Left colon (tissue), 2 donors: ENCODE measurements at places on chromosomes 7 and 10.

DNA sequence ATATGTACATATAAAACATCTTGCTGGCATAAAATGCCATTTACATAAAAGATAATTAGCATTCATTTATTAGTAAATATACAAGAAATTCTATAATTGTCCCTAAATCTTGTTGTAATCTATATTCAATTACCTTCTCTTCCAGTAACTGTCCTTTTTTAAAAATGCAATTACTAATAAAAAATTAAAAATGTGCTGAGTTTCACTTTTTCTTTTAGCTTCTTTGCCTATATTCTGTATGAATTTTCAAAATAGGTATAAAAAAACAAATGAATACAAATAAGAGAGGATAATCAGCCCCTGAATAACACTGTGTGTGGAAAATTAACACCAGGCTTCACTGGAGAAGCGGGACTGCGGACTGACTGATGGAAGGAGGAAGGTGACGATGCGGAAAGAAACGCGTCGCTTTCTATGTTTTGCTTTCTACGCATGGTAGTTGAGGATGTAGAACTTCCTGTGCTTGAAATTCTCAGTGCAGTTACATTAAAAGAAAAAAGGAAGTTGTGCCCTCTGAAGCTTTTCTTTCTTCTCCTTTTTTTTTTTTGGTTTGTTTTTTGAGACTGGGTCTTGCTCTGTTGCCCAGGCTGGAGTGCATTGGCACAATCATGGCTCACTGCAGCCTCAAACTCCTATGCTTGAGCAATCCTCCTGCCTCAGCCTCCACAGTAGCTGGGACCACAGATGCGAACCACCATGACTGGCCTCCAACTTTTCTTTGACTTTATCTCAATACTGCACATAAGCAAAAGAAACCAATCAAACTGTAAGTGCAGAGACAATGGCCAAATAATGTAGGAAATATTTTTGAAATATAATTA, 7.4 kb upstream of the ZMYND11 start:
- DNase-seq = no peak

GRCh38 chr7:83347945-83348444, 185.3 kb upstream of the PCLO start:
- DNase-seq = no peak

DNA sequence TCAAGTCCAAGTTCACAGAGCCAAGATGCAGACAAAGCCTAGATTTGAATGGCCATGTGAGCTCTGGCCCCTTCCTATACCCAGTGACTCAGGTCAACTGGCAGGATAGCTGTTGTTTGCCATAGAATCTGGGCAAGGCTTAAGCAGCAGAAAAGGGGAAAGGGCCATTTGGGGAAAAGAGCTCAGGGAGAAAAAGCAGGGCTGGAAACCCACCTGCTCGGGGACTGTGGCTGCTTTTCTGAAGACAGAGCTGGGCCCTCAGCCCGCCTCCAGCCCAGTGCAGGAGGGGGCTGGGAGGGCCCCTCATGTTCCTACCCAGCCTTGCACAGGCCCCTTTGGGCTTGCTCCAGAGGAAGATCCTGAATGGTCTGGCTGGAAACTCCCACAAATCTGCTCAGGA, 32.6 kb upstream of the HABP2 start:
- DNase-seq = no peak

DNA sequence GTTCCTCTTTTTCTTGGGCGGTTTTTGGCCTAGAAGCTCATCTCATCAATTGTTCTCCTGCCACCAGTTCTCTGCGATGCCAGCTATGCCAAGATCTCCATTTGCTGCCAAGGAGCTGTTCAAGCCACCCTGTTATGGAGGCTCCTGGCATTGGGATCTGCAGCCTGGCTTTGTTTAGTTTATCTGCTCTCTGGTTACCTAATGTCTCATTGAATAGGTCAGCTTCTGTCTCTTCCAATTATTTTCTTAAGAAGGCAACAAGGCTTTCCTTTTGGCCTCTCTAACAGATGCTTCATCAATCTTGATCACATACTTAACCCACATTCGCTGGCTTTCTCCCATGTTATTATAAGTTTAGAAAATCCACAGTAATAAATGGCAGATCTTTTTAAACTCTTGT, 20.6 kb upstream of the SDK1 start:
- no peak for DNase-seq

DNA sequence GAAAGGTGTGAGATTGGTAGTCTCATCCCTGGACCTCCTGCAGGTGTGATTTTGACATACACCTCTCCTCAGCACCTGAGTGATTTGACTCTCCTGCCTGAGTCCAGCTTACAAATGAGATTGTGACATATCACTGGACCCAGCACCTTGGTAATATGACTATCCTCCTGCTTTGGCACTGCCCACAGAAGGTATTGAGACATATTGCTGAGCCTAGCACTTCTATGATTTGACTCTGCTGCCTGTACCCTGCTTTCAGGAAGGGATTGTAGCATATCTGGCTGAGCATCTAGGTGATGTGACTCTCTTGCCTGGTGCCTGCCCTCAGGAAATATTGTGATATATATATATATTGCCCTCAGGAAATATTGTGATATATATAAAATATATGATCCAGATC, 43.5 kb upstream of the ZNF680 start:
- no peak for DNase-seq
